Renal cortex interstitium (tissue), 15 donors: ENCODE measurements at places on chromosomes 3 and 15.

- DNase-seq, result no peak
These were observed 65.2 kb upstream of the UBE2E1 start for GRCh38 chr3:23740517-23740965.

- peak; percentile 16 for DNase-seq
These were observed 50.0 kb downstream of the RASGRP1 start for GRCh38 chr15:38514601-38515000.

DNA sequence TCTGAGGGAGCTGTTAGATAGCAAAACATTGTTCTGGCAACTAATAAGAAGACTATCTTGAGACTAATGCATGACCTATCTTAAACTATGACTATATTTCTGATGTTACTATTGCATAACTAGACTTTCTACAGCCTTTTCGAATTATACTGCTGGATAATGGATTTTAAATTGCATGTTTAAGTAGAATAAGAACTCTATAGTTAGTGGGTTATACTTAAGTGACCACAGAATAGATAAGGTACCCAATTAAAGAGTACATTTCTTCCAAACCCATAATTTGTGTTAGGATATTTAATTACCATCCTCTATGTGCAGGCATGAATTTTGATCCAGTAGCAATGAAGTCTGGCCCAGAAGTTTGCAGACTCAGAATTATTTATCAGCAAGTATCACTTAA is 44.6 kb upstream of the SPPL2A start:
- DNase-seq, result no peak

DNA sequence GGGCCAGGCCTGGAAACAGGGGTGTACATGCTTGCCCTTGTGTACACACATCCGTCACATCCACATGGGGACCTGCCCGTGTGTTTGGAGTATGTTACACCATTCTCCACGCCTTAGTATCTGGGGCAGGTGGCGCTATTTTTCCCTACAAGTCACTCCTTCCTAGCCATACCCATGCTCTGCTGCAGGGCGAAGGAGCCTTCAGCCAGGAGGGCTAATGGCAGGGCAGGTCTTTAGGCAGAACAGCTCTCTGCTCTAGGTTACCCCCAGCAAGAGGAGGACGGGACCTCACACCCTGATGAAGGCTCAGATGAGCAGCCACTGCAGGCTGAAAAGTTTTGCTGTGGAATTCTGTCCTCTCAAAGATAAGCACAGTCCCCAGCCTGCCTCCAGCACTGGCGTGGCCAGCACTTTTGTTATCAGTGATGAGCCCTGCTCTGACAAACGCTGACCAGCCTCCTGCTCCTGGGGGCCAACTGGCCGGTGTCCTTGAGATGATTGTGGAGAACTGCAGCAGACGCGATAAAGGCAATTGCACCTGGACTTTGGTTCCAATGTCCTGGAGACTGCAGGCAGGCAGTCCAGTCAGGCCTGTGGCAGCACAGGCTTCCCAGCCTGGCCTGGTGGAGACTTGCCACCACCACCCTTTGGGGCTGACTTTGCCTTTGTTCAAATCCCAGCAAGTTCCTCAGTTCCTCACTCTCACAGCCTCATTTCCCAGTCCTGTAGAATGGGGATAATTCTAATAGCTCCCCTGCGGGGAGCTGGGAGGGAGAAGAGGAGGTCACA is 19.8 kb upstream of the PIGZ start:
- DNase-seq, result no peak

DNA sequence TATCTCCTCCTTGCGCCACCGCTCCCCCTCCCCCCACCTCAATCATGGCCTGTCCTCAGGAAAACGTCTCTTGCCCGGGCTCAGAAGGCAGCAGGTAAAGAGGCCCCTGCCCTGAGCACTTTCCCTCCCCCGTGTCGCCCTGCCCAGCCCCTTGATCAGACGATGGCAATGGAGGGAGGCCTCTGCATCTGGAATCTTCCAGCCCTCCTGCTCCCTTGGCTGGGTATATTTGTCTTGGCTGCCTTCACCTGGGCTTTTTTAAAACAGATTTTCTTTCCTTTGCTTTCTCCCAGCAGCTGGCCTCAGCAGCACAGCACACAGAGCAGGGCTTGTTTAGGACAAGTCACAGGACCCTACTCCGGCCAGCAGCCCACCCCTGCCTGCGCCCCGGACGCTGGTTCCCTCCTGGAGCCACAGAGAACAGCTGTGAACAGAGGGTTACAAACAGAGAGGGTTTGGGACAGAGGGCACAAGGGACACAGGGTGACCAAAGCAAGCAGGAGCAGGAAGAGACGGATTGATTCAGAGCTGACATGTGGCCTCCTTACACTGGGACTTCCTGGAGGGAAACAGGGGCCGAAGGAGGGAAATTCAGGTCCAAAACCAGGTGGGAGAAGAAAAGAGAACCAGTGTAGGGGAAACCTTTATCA is 78.7 kb downstream of the ISG20 start:
- no peak for DNase-seq

- no peak for DNase-seq
These were observed 850.3 kb downstream of the ROBO1 start for GRCh38 chr3:78917536-78917935.

GRCh38 chr3:94028093-94028837 is at the start of gene STX19:
STX19 (minus strand) TSS chr3:94028597; CDS start chr3:94015269, 13,328 bp downstream.
- no peak for DNase-seq

DNA sequence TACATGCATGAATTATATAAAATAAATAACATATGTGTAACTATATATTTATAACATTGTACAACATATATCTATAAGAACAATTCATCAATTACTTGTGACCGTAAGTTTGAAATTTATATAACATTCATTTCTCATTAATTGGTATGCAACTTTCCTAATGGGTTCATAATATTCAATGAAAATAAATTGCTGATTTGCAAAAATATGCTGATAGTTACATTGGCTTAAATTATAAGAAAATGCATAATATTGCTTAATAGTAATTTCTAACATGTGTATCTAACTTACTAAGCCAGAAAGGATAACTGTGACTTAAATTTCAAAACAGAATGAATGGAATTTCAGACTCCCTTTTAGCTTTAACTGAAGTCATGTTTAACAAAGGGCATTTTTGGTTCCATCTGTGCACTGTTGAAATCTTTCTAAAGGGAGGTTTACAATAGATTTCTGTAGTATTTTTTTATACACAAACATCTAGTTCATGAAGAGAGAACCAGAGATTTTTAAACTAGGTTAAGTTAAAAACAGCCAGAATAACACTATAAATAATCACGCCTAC is 310.9 kb downstream of the TBC1D5 start:
- no peak for DNase-seq

GRCh38 chr3:131712662-131713061 is 209.9 kb upstream of the MRPL3 start:
- no peak for DNase-seq

DNA sequence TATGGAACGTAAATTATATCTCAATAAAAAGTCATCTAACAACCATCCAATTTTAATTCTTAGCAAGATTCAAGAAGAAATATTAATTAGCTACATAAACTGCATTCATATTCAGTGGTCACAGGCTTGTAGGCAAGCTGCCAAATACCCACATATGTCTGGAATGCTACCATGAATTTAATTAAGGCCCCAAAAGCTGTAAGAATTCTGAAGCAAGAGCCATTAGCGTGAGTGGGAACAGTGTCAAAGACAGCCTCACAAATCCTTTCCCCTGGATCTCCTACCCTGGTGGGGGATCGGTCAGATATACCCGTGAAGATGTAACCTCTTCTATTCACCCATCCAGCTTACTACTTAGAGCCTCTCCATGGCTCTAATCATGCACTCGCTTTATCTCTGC is 40.0 kb downstream of the ATG7 start:
- DNase-seq, result no peak

- no peak for DNase-seq
These were observed 612.2 kb downstream of the DIPK2A start for GRCh38 chr3:144583871-144584270.

- peak; percentile 33 for DNase-seq
These were observed 58.5 kb downstream of the LPP start for GRCh38 chr3:188212308-188212969.

- DNase-seq, result no peak
These were observed 1229.2 kb upstream of the CADM2 start for GRCh38 chr3:83729576-83729975.

GRCh38 chr3:53182764-53183355 is 21.9 kb downstream of the PRKCD start:
- DNase-seq, result no peak

DNA sequence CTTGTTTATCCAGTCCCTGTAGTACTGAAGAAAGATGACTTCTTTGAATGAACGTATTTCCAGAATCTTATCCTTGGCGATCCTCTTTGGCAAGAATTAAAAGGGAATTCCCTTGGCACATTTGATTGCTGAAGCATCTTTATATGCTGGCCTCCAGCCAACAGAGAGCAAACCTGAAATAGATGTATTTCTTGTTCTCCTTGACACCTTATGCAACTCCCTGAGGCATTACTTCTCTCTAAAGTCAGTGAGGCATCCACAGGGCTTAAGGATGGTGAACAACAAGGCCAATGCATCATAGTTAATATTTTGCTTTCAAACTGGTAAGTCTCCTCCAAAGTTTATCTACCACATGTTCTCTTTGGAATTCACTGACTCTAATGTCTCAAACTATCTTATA is 450.9 kb upstream of the THRB start:
- no peak for DNase-seq

- no peak for DNase-seq
These were observed 22.1 kb downstream of the SUSD5 start for GRCh38 chr3:33196538-33196937.

DNA sequence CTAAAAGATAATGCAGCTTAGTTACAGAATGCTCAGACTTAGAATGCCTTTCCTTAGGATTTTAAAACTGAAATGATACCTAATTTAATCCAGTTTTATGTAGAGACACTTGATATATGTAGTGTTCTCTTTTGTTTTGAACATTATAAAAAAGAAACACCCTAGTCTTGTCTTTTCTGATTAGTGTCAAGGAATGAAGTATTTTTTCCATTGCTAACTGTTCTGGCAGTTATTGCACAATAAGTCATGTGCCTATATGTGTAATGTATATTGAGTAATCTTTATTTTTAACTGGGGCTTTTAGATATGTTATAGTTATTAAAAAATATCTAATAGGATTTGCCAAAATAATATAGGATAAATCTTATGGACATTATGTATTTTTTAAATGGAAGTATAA is 4.5 kb downstream of the ARL8B start:
- DNase-seq, result no peak
